ENCODE measurements at places on chromosomes 1 and 21.

DNA sequence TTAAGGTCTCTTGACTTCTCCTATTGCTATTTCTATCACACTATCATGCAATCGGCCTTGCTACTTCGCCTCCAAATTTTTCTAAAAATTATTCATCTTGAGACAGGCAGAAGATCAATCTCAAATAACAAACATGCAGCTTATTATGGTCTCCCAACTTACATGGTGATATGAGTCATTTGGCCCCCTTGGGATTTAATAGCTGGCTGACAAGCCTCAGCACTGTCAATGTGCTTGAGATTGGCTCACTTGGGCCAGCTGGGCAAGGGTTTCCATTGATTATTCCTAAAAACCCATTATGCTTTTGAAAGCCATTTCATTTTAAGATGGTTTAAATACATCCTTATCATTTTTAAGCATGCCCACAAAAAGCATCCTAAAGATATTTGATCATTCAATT, 224.5 kb upstream of the NFIA start:
- no peak for DNase-seq

GRCh38 chr1:5983361-5984103, 8.7 kb downstream of the NPHP4 start:
- no peak for DNase-seq

- DNase-seq, result no peak
Observed at GRCh38 chr21:36065497-36066036, 4.3 kb upstream of the CBR1 start.

GRCh38 chr1:21899267-21899810, 37.8 kb downstream of the HSPG2 start:
- DNase-seq, result no peak

GRCh38 chr1:4526747-4527146, 127.7 kb upstream of the AJAP1 start:
- DNase-seq, result no peak

DNA sequence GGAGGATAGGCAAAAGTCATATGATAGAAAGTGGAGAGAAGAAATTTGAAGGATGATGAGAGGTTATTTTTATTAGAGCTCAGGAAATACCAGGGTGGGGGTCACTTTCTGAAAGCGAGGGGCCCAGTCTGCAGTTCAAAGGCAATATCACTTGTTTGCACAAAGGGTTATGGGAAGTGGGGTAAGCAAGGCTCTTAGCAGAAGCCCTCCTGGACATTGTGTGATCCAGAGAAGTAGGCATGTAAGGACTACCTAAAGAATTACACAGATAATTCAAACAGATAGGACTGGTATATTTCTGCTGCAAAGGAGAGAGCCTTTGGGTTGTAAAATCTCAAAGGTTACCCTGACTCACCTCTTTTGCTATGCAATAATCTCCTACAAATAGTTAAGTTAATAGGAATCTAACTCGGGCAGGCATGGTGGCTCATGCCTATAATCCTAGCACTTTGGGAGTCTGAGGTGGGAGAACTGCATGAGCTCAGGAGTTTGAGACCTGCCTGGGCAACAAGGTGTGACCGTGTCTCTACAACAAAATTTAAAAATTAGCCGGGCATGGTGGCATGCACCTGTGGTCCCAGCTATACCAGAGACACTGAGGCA, 25.2 kb upstream of the PRRC2C start:
- no peak for DNase-seq

- DNase-seq, result no peak
Observed at GRCh38 chr1:218366322-218367052, 21.4 kb downstream of the TGFB2 start.

GRCh38 chr21:34509151-34509550, 2.9 kb downstream of the KCNE1 start:
- DNase-seq, result no peak

- DNase-seq, result no peak
Observed at GRCh38 chr1:116751146-116751545, 3.1 kb upstream of the CD2 start.

DNA sequence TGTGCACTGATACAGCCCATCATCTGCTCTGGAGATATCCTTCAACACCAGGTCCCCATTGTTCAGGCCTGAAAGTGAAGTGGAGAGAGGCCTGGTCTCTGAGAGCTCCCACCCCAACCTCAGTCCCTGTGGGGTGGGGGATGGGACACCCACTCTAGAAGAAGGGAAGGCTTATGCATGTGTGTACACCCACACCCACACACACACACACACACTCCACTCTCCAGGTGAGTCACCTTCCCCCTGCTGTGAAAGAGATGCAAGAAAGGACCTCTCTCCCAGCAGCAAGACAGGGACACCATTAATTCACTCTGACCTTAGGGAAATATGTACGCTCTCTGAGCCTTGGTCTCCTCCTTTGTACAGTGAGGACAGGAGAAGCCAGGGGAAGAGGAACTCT, 5.9 kb downstream of the VSIG8 start:
- no peak for DNase-seq

All from stimulated activated CD8-positive, alpha-beta memory T cell treated with anti-CD3 and anti-CD28 coated beads, Interleukin-2, amount 100 ng/mL, for 1 hour (primary cell).